ENCODE measurements at places on chromosomes 7 and 10.
A peak's percentile ranks its signal among the peaks of the same experiment; 100 is the strongest.

- peak; percentile 35 for DNase-seq
Observed at GRCh38 chr10:93352638-93353383, 129.3 kb downstream of the MYOF start.

GRCh38 chr10:33107953-33108352, 149.9 kb upstream of the ITGB1 start:
- DNase-seq = no peak

- peak; percentile 65 for DNase-seq
Observed at GRCh38 chr7:26398427-26398755, 106.7 kb downstream of the SNX10 start.

- DNase-seq = no peak
Observed at GRCh38 chr10:5933909-5934546, 43.3 kb downstream of the IL15RA start.

DNA sequence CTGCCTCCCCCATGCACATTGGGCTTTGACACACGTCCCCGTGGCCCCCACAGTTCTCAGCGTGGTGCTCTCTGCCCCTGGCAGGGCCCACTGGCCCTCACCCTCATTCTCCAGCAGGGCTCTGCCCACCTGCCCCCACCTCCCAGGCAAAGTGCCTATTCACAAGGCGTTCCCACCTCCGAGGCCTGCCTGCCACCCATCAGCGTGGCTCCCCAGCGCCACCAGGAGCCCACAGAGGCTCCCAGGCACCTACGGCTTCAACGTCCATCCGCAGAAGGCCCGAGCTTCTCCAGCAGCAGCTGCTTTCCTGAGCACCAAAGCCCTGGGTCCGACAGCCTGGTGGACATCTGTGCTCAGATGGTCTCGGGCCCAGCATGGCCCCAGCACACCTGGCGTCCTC, 211.8 kb upstream of the PPP2R2D start:
- DNase-seq = no peak

- DNase-seq = no peak
Observed at GRCh38 chr10:67173787-67174186, 248.0 kb downstream of the LRRTM3 start.

GRCh38 chr7:101537935-101538595, 91.0 kb downstream of the MYL10 start:
- DNase-seq = no peak

GRCh38 chr7:101538596-101539459, 90.3 kb downstream of the MYL10 start:
- peak; percentile 38 for DNase-seq

- DNase-seq = no peak
Observed at GRCh38 chr7:100008525-100008924, 6.9 kb upstream of the ZKSCAN1 start.

DNA sequence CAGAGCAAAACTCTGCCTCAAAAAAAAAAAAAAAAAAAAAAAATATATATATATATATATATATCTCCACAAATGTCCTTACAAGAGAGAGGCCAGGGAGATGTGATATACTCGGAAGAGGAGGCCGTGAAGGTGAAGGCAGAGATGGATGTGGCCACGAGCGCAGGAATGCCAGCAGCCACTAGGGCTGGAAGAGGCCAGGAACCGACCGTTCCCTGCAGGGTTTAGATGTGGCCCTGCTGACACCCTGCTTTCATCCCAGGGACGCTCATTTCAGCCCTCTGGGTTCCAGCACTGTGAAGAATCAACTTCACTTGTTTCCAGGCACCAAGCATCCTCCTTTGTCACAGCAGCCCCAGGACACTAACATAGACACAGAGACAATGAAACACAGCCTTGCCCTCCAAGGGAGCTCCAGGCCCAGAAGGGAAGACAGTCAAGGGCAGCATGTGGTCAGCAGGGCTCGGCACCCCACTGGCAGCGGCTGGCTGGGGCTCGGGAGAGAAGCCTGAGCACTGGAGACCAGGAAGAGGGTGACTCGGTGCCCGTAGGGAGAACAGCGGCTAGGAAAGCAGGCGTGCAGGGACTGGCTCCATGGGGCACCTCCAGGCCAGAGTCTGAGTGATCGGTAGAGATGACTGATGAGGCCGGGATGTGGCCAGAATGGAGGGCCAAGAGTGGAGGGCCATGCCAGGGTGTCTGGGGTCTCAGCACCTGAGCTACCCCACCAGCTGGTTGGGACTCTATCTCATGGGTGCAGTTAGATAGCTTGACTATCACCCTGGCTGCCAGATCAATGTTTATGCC, 7.6 kb downstream of the WDR86 start:
- no peak for DNase-seq

- no peak for DNase-seq
Observed at GRCh38 chr7:139695051-139695450, 82.7 kb downstream of the HIPK2 start.

DNA sequence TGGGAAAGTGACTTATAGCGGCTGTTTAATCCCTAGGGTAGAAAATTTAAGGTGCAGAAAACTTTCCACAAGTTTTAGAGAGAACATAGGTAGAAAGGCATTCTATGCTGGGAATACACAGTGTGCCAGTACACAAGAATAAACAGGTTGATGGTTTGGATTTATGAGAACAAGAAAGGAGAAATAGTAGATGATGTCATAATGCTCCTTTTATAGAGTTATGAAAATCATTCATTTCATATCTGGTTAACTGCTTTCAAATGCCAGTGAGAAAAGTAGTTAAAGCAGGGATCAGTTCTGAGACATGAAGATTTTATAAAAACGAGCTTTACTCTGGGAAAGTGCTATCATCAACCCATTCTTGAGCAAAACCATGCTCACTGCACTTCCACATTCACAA, 311.4 kb downstream of the PARD3 start:
- no peak for DNase-seq

DNA sequence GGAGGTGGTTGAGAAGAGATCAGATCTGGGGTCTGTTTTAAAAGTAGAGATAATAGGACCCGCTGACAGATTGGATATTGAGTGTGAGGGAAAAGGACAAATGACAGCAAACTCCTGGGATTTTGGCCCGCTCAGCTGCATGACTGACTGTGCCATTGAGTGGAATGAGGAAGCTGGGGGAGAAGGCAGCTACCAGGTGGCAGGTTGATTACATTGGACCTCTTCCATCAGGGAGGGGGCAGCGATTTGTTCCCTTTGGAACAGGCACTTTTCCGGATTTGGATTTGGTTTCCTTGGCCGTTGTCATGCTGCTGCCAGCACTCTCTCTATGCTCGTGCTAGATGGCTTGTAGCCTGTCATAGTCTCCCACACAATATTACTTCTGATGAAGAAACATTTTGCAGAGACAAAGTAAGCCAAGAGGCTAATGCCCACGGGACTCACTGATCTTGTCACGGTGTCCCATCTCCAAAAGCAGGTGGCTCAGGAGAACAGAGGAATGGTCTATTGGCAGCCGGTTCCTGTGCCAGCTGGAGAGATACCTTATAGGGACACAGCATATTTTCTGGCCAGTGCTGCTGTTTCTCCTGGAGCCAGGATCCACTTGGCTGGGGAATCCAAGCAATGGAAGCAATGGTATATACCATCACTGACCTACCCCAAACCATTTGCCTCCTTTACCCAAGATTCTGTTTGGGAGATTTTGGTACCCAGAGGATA, 69.1 kb upstream of the WAC start:
- DNase-seq = no peak

- peak; percentile 96 for DNase-seq
Observed at GRCh38 chr7:14836571-14837189, 65.9 kb downstream of the DGKB start.

DNA sequence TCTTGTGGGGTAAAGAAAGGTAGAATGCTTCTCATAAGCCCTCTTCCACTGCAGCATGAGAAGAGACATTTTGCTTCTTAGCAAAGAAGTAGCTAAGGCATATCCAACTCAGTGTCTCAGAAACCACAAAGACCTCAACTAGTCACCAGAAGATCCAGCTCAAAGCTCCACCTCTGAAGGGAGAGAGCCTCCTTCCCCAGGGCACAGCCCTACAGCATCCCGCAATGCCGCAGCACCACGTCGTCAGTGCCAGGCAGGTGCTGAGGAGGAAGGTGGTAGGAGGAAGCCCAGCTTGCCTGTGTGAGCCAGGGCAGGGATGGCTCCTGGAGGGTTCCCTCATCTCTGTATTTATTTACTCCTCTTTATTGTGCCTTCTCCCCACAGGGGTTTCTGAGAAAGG, 385.6 kb upstream of the NPVF start:
- DNase-seq = no peak

- DNase-seq = no peak
Observed at GRCh38 chr7:100902638-100903037, 7.0 kb upstream of the ACHE start.

- DNase-seq = peak; percentile 49
Observed at GRCh38 chr7:71414490-71414889, 282.5 kb downstream of the GALNT17 start.

GRCh38 chr7:13322126-13322525, 634.7 kb downstream of the ARL4A start:
- no peak for DNase-seq

GRCh38 chr10:129968853-129969183, 4.7 kb upstream of the EBF3 start:
- DNase-seq = no peak

All from NCI-H2171 treated with DMSO at 0.1 percent for 48 hours (cell line).